ENCODE measurements at places on chromosomes 5 and 9.

DNA sequence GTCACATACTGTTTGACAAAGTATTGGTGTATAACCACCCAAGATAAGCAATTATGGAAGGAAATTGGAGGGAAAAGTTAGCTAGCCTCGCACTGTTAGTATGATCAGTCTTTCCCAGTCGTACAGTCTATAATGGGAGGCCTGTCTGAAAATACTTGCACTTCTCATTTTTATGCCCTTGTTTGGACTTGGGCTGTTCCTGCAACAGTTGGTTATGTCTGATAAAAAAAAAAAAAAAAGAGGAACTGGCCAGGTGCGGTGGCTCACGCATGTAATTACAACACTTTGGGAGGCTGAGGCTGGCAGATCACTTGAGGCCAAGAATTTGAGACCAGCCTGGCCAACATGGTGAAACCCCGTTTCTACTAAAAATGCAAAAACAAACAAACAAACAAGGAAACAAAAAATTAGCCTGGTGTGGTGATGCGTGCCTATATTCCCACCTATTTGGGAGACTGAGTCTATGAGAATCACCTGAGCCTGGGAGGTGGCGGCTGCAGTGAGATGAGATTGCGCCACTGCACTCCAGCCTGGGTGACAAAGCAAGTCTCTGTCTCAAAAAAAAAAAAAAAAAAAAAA, 58.3 kb upstream of the ANKRD33B start:
- DNase-seq: no peak

DNA sequence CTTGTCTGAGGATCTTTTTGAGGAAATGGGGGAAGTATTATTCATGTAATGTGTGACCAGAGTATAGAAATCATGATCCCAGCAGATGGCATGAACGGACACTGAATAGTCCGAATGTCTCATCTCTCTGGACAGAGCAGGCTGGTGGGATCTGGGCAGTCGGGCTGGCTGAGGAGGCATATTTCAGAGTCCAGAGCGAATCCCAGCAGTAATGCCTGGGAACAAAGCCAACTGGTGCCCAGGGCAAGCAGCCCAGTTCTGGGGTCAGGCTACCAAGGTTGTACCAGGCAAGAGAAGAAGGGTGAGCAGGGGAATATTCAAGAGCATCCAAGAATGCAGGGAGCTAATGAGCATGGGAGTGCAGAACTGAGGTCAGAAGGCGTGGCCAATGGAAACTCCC, 306.4 kb downstream of the ZSWIM6 start:
- DNase-seq: no peak

DNA sequence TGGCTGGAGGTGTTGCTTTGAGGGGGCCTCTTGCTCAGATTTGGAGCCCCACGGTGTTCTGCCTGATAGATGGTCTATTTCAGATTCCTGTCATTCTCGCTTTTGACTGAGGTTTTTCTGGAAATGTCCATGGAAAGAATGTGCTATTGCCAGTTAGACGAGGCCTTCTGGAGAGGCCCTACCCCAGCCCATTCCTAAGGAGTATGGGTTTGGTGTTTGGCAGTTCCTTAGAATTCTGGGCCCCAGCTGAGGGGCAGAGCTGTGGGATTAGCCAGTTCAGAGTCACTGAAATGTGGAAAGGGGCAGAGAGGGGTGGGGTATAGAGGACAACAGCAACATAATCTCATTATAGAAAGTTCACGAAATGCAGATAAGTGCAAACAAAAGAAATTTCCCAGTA, 50.5 kb downstream of the GALNT10 start:
- DNase-seq: no peak

- DNase-seq: no peak
Measured at GRCh38 chr5:60362158-60362557, 337.8 kb downstream of the DEPDC1B start.

DNA sequence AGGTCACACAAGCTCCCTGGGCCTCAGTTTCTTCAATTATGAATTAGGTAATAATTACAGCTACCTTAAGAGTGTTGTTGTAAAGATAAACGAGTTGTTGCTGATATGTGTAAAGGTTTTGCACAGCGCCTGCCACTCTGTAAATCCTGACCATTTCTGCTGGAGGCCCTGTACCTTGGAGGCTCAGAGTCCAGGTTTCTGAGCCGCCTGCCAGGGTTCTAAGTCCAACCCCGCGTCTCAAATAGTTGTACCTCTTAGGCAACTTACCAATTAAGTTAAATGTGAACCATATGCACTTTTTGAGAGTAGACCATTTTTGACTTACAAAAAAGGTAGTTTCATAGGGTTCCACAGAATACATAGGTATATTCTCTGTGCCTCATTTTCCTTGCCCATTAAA, 156.8 kb upstream of the KLF9 start:
- no peak for DNase-seq

DNA sequence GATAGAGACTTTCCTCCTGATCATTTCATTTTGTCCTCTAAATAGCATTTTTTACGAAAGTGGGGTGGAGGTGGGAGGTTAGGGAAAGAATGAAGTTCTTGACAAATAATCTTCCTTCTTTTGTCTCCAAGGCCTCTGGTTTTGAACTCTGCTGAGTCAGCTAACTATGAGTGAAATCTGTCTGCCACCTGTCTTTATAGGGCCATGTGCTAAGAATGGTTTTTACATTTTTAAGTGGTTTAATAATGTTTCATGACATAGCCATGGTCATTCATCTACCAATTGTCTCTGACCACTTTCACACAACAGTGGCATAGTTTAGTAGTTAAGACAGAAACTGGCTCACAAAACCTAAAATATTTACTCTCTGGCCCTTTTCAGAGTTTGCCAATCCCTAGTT, 7.6 kb downstream of the MAN2A1 start:
- no peak for DNase-seq

DNA sequence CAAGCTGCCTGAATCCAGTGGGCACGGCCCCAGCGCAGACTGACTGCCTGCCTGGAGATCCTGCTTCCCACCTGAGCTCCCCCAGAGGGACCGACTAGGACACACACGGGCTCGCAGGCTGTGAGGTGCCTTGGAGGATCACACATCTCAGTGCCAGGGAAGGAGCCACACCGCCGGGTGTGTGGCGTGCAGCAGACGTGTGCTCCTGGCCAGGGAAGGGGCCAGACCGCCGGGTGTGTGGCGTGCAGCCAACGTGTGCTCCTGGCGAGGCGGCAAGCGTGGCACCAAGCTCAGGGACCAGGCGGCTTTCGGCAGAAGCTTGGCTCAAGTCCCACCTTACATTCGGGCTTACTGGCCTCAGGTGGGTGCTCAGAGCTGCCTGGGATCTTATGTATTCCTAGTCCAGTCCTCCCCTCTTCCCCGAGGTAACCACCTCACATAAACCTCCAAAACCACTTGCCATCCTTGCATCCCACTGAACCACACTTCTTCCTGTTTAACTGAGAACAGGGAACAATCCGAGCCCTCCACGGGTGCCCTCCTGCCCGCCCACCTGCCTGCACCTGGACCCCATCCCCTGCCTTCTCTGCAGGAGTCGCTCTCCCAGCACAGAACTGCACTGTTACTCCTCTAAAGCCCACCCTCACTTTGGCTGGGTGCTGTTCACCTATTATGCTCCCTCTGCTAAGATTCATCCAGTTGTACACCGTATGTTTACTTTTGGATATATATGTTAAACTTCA, 22.4 kb upstream of the MRNIP start:
- no peak for DNase-seq

DNA sequence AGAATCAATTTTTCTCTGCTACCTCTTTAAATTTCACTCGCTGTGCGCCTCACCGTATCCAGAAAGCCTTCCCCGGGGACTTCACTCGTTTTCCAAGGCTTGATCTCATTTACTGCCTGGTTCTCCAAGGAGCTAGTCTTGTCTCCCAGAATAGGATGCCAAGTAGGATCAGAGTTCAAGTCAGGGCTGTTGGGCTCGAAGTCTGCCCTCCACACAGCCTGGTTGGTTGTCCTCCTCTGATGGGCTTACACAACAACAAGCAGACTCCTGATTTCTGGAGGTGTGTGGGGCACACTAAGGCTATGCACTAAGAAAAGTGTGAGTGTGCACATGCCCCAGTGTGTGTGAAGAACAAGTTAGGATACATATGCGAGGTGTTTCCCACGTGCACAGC, 14.0 kb upstream of the TNIP1 start:
- no peak for DNase-seq

GRCh38 chr5:115551415-115551814, 6.8 kb upstream of the FEM1C start:
- no peak for DNase-seq

- no peak for DNase-seq
Measured at GRCh38 chr9:135707252-135708138, 5.5 kb downstream of the KCNT1 start.

GRCh38 chr9:89604729-89605464, at the start of gene GADD45G:
TSS of gene GADD45G (plus strand) at chr9:89605012. CDS start at chr9:89605122, 110 bp downstream.
- no peak for DNase-seq

DNA sequence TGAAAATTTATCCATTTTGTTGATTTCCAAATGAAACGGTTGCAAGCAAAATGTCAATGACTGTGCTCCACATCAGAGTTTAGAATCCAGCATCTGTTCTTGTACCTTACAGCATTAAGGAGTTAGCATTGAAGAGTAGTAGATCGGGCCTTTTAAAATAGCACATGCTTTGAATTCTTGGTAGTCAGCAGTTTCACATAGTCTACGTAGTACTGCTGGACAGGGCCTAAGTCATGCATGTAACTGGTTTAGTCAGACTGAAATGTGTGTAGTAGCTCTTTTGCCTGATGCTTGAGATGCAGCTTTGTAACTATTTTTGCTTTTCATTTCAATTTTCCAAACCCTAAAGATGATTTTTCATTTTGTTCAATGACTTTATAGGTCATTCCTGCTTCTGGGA, 19.8 kb downstream of the LECT2 start:
- DNase-seq: no peak

DNA sequence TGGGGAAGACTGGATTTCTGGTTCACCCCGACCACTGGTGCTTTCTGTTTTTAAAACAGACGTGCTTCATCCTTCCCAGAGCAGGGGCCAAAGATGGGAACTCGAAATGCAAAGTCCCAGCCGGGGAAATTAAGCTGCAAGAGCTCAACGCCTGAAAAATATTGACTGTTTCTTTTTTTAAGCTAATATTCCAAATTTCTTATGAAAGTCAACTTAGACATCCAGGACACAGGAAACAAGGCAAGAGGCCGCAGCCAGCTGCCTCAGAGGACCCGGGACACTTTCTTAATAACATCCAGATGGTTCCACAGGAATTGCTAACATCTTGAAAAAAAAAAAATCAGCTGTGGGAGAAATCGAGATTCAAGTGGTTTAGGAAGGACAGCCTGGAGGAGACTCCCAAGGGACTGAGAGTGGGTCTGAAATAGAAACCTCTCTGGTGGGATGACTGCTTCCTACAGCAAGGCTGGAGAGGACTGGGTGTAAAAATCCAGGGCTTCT, 144.9 kb downstream of the FGF1 start:
- no peak for DNase-seq

DNA sequence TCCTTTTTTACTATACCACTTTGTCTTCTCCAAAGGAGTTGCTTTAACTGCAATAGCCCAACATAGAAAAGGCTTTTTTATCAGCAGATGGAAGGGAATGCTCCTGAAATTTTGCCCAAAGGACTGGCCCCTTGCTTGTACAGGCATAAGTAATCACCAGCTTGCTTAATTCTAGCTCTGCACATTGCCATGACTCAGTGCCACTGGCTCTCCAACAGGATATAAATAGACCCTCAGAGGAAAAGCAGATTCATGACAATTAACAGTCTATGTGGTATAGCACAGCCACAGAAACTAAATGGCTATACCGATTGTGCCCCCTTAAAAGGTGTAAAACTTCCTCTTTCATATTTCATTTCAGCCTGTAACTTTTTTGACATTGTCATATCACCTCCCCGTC, 227.0 kb downstream of the ZNF608 start:
- no peak for DNase-seq

DNA sequence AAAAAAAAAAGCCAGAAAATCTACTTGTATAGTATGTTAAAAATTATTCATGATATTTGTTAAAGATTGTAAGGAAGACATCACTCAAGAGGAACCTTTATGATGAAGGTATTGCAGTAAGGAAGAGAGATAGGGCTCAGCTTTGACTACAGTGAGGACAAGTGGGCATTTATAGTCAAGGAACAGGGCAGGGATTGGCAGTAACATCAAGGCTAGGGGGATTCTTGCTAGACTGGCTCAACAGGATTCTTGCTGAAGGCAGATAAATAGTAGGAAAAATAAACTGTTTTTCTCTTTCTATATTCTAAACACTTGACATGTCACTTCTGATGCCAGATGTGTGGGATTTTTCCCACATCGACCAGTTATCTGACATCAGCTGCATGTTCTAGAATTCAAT, 96.7 kb downstream of the ITGA1 start:
- no peak for DNase-seq

GRCh38 chr9:131253891-131254491, 22.3 kb downstream of the FAM78A start:
- no peak for DNase-seq

GRCh38 chr5:146398826-146399225, 48.3 kb upstream of the TCERG1 start:
- no peak for DNase-seq

DNA sequence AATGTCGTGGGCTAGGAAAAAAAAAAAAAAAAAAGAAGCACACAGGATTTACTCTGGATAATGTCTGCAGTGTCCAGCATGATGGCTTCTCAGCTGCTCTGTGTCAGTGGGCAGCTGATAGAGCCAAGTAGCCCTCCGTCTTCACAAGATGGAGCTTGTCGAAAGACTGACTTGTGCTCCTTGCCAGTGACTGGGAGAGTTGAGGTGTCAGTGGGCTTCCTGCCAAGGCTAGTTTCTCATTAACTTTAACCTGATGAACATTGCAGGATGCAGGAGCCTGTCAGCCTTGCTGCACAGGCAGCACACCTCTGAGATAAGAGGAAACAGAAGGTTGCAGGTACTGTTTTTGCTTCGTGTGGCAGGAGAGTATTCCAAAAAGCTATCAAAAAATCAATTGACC, 171.4 kb upstream of the SGCD start:
- DNase-seq: no peak

DNA sequence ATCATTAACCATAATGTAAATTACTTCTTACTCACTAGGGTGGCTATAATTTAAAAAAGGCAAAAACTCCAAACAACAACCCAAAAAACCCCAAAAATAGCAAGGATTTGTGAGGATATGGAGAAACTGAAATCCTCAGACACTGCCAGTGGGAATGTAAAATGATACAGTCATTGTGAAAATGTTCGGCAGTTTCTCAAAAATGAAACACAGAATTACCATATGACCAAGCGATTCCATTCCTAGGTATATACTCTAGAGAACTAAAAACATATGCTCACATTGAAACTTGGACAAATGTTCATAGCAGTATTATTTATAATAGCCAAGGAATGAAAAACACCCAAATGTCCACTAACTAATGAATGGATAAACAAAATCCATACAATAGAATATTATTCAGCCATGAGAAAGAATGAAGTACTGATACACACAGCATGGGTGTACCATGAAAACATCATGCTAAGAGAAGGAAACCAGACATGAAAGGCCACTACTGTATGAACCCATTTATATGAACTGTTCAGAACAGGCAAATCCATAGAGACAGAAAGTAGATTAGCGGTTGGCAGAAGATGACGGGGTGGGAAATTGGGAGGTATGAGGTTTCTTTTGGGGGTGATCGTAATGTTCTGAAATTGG, 119.1 kb downstream of the MAPKAP1 start:
- no peak for DNase-seq
